Effector memory CD4-positive, alpha-beta T cell (primary cell): ENCODE measurements at places on chromosomes 3 and 15.

- H3K36me3 ChIP-seq = no peaks in the 10 kb centered on the region
Observed at GRCh38 chr15:42593143-42593542, 17.7 kb downstream of the STARD9 start.

GRCh38 chr3:128343287-128344051, 123.2 kb downstream of the DNAJB8 start:
- H3K36me3 ChIP-seq = peaks cover 11% of the 10 kb centered on the region
- H3K4me3 ChIP-seq = no peak overlapping the region
- H3K4me1 ChIP-seq = no peaks in the 10 kb centered on the region
- no peaks in the 10 kb centered on the region for H3K27me3 ChIP-seq
- no peak for DNase-seq
- no peak overlapping the region for H3K27ac ChIP-seq

GRCh38 chr3:50261505-50261904, 7.4 kb upstream of the SEMA3B start:
- DNase-seq = no peak
- no peak overlapping the region for H3K27ac ChIP-seq
- peaks cover 25% of the 10 kb centered on the region for H3K36me3 ChIP-seq
- no peaks in the 10 kb centered on the region for H3K27me3 ChIP-seq
- H3K4me3 ChIP-seq = no peak overlapping the region
- peaks cover 7% of the 10 kb centered on the region for H3K4me1 ChIP-seq

GRCh38 chr15:85542895-85543331, 162.5 kb downstream of the AKAP13 start:
- H3K27ac ChIP-seq = no peak overlapping the region
- no peaks in the 10 kb centered on the region for H3K4me1 ChIP-seq
- H3K27me3 ChIP-seq = no peaks in the 10 kb centered on the region
- no peak overlapping the region for H3K4me3 ChIP-seq
- DNase-seq = no peak

GRCh38 chr3:115760716-115761115, 137.4 kb downstream of the GAP43 start:
- H3K36me3 ChIP-seq = no peaks in the 10 kb centered on the region
- no peak overlapping the region for H3K4me3 ChIP-seq
- no peaks in the 10 kb centered on the region for H3K27me3 ChIP-seq
- no peak overlapping the region for H3K27ac ChIP-seq
- no peaks in the 10 kb centered on the region for H3K4me1 ChIP-seq

DNA sequence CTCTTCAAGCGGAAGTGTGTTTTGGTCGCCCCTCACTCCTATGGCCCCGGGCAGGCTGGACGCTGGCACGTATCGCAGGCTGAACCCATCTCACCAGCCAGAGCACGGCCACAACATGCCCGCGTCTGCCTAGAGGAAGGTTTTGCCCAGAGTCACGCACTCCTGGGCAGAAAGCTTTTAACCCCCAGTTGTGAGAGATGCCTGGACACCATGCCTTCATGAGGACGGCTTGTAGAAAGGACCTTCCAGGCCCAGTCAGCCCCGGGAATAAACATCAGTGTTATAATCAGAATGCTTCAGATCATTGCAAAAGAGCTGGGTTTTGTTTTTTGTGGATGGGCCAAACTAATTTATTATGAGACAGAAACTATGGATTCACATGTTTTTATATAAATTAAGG, 16.5 kb downstream of the CYFIP1 start:
- H3K27me3 ChIP-seq = no peaks in the 10 kb centered on the region
- H3K36me3 ChIP-seq = no peaks in the 10 kb centered on the region
- no peak overlapping the region for H3K4me3 ChIP-seq
- no peaks in the 10 kb centered on the region for H3K4me1 ChIP-seq
